Panc1 (cell line): ENCODE measurements at places on chromosomes 12 and 14.

DNA sequence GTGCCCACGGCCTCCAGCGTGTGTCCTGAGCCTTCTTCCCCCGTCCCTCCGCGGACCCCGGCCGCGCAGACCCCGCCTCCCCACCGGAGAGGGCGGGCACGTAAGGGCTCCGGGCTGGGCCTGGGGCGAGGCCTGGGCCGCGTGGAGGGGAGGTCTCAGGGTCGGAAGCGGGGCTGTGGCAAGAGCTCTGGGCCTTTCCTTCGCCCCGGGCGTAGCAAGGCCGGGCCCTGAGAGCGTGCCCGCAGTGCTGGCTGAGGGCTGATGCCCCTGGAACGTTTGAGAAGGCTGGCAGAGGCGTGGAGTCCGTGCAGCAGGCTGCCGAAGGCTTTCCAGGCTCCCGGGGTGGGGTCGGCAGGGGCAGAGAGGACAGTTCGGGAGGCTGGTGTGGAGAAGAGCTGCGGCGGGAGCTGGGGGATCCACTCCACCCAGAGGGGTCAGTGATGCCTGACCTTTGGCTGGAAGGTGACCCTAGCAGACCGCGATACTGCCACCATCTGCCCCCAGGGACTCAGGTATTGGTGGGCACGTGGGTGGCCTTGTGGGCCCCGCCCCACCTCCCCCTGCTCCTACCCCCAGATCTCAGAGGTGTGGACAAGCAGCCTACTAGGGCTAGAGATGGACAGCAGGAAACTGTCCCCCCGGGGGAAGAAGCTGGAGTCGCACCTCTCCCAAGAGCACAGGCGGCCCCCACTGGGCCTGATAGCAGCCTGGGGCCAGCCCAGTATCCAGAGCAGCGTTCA, 558 bp downstream of the TEX22 start:
- DNase-seq, result no peak

DNA sequence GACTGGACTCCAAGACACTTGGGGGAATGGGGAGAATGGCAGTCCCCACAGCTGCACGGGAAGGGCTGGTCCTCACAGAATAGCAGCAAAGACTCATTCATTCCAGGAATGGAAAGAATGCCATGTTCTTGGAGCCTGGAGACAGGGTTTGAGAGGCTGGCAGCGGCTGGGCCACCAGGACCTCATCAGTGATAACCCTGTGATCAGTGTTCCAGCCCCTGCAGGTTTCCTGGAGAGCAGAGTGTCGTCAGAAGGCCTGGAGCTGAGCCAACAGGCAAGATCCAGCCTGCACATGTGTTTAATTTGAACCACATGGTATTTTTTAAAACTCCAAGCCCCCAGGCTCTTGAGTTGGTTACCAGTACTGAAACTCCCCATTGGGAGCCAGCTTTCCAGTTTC, 11.3 kb downstream of the BDKRB1 start:
- DNase-seq, result no peak

- DNase-seq, result no peak
These were observed 18.5 kb upstream of the MAP1LC3B2 start for GRCh38 chr12:116540622-116541152.

GRCh38 chr14:25944020-25944419, 653.8 kb downstream of the NOVA1 start:
- DNase-seq, result no peak
